ENCODE measurements at places on chromosomes 11 and 22.
A peak's percentile ranks its signal among the peaks of the same experiment; 100 is the strongest.

DNA sequence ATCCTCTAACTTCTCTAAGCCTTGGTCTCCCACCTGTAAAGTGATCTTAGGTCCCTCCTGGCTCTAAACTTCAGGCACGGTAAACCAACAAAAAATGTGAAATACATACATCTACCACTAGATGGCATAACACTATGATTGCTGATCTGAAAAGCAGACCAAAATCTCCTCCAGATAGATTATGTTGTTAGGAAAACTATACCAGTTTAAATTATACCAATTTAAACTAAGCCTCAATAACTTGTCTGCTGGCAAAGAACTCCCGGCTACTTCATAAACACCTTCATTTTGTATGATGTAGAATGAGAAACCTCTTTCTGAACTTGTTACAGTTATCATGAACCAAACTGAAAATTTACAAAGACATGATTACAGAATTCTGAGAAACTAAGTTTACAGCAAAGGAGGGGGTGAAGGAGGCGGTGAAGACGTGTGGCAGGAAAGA, 85.9 kb downstream of the SBF2 start:
- peak; percentile 19 for DNase-seq

- no peak for DNase-seq
Measured at GRCh38 chr11:134530636-134531326, 118.7 kb upstream of the B3GAT1 start.

GRCh38 chr11:57340039-57340615, 2.0 kb downstream of the P2RX3 start:
- DNase-seq: no peak

- no peak for DNase-seq
Measured at GRCh38 chr11:98531576-98531975, 489.2 kb upstream of the CNTN5 start.

DNA sequence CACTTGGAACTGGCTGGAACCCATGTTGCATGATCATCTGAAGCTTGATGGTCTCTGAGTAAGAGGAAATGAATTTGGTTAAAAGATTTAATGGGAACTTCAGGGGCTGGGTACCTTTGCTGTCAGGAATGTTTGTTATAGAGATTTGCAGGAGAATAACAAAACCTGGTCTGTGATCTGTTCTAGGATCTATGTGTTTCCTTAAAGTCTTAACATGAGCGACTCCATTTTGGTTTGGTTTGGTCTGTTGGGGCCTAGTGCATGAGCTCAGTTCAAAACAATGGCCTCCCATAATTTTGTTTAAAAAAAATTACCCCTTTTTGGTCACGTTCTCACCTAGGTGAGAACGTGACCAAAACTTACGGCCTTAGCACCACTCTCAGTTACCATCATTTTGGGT, 28.1 kb downstream of the TSKU start:
- no peak for DNase-seq

- DNase-seq: no peak
Measured at GRCh38 chr11:21710809-21711208, 482.1 kb upstream of the ANO5 start.

GRCh38 chr11:131300439-131300717, 70.0 kb upstream of the NTM start:
- DNase-seq: no peak

DNA sequence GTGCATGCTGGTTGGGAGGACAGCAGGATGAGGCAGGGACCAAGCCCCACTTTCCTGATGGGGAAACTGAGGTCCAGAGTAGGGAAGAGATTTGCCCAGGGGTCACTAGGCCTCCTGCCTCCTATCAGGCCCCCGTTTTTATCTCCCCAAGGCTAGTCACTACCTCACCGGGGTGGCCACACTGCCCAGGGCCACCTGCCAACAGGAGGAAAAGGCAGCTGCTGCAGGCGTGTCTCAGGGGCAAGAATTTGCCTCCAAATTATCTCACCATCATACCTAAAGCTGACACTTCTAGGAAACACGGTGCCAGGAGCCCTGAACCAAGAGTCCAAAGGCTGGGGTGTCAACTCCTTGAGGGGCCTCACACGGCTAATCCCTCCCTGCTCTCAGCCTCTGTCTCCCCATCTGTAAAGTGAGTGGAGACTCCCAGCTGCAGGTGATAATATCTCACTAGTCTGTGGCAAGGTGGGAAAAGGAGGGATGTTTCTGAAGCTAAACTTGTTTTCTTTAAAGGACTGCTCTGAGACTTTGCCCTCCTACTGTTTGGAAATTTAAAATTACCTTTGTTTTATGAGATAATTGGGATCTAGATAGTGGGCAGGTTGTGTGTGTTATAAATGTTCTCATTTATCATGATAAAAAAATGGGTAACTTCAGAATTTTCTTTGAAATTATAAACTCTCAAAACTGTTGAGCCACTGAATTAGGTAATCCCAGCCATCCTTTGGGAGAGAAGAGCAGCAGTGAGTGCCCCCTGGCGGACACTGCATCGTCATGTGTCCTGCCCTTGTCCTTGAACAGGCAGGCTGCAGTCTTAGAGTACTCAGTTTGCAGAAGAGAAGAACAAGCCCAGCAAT, 60.0 kb downstream of the MYO7A start:
- peak; percentile 87 for DNase-seq

DNA sequence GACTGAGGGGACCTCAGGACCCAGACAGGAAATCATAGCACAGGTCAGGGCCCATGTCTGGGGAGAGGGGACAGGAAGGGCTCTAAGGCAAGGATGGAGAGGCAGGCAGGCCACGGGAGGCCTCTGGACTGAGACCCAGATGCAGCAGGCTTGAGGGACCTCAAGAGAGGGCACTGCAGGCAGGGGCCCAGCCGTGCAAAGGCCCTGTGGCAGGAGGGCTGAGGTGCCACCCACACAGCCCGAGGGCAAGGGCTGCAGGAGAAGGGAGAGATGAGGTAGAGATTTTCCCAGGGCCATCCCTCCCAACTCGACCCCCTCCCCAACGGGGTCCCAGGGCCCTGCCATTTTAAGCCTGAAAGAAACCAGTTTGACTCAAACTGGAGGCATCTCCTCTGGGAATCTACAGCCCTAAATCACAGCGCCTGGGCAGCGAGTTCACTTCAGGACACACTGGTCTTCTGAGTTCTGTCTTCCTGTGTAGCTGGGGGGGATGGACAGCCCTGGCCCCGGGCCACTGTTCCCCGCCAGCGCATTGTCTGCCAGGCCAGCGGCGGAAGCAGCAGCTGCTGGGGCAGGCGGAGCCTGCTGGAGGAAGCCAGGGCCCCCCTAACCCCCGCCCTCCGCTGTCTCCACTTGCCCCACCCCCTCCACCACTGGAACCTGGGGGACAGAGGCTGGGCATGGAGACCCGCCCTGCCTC, 20.3 kb upstream of the WNT7B start:
- DNase-seq: peak; percentile 93

DNA sequence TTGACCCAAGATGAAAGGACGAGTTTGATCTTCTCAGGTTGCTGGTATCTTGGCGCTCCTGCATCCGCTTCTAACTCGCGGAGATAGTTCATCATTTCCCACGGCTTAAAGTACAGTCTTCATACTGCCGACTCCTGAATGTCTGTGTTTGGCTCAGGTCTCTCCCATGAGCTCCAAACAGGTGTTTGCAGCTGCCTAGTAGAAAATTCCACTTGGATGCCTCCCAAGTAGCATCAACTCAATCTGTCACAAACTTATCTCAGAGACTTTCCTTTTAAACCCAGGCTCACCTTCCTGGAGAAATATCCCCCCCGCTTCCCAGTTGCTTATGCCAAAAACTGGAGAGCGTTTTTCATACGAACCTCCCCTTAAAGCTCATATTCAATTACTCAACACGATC, 986.5 kb downstream of the TBC1D22A start:
- DNase-seq: no peak

GRCh38 chr11:6604081-6604626, 580 bp downstream of the ILK start:
- peak; percentile 16 for DNase-seq

- DNase-seq: no peak
Measured at GRCh38 chr11:94447149-94447548, 45.9 kb upstream of the GPR83 start.

DNA sequence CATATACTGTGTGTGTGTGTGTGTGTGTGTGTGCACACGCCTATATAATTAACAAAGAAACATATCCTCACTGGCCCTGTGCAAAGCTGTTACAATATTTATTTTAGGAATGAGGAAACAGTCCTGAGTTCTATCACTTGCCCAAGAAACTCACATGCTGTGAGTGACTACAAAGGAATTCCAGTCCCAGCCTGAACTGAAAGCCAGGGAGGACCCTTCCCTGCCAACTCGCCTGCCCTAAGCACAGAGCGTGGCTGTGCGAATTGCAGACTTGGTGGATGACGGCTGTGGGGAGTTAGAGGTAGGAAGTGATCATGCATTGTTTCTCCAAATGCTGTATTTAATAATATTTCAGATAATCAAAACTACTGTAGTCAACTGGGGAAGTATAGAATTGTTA, 26.4 kb upstream of the CD5 start:
- peak; percentile 86 for DNase-seq

DNA sequence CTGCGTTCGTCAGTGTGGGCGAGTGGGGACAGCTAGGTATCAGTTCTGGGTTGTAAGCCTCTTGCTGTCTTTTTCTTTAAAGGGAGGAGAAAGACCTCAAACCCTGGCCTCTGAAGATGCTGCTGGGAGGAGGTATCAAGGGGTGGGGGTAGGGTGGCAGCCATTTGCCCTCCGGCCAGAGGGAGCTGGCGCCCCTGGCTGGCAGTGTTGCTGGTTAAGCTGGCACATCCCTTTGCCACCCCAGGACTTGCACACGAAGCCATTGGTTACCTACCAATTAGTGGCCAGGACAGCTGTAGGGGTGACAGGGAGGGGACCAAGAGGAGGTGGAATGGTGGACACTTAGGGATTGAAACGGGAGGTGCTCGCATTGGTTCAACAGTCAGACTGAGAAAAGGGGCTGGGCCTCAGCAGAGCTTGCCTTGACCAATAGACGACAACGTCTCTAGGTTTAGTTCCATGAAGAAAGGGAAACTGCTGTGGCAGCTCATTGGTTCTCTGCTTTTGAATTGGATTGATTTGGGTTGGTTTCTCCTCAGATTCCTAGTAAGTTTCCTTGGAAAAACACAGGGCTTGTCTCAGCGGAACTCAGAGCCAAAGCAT, 77.9 kb downstream of the ST3GAL4 start:
- no peak for DNase-seq

Measured in inflammatory macrophage (primary cell).